ENCODE measurements at places on chromosomes 11 and 22. TPM values are rescaled to one million over a fixed set of nuclear protein-coding genes. Genes with fewer than 3 reads are reported as not detected.

APOBEC3C gene
- 11.2 TPM for total RNA-seq

EFCAB6 gene
- total RNA-seq: 2.7 TPM

- ATAC-seq: no peak
Measured at GRCh38 chr11:11250470-11250869, 102.6 kb downstream of the CSNK2A3 start.

DNA sequence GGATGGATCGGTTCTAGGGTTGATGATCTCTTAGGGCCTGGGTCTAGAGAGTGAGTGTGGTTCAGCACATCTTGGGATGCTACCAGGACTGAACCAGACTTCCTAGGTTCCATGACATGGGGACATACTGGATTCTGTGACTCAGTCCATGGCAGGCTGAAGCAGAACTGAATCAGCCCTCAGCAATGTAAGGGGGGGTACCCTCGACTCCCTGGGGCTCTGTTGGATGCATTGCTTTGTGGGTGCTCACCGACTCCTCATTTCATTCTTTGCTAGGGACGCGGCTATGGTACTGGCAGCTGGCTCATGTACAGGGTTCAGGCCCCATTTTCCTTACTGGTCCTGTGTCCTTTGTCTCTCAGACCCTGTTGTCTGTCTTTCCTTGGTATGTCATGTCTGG is 733 bp upstream of the GRAMD1B start:
- ATAC-seq: no peak

GRCh38 chr11:15636521-15637089 is 521.9 kb downstream of the INSC start:
- ATAC-seq: no peak

Measured in gastroesophageal sphincter (tissue), 4 donors.